Eye (tissue), 1 donor: ENCODE measurements at places on chromosomes 3 and 15.
A peak's percentile ranks its signal among the peaks of the same experiment; 100 is the strongest.

GRCh38 chr3:16186086-16186485 lies 11.6 kb downstream of the GALNT15 start:
- no peak for DNase-seq

DNA sequence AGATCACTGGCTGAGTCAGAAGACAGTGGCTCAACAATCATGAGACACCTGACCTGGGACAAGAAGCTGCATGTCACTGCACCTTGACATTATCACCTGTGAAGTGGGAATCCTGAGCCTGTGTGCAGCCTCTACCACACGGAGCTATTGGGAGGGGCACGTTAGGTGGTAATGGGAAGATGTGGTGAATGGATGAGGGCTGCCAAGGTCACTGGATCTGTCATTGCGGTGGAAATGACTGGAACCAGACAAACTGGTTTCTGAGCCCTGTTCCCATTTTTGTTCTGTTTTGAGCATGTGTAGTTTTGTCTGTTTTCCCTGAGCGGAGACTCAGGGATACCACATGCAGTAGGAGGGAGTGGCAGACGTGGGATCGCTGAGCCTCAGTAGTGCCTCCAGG lies 235.5 kb downstream of the OPA1 start:
- no peak for DNase-seq

DNA sequence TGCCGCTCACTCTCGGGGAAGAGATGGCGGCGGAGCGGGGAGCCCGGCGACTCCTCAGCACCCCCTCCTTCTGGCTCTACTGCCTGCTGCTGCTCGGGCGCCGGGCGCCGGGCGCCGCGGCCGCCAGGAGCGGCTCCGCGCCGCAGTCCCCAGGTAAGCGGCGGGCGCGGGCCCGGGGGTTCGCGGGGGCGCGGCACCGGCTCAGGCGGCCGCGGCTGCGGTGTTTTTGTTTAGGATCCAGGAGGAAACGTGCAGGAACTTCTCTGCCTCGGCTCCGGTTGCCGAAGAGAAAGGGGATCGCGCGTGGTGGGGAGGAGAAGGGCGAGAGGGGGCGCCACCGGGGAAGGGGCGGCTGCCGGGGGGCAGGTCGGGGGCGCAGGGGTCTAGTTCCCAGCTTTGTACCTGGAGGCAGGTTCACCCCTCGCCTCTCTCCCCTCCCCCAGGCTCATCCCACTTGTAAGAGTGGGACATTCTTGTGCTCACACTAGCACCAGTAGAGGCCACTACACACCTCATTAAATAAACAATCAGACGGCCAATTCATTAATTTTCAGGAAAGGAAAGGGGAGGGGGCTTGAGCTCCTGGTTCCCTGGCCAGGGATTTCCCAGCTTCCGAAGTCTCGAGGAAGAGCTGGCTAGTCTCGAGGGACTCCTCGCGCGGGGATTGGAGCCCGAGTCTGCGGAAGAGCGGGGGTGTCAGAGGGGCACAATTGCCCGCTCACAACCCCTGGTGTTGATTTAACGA lies 562 bp downstream of the NEO1 start:
- peak; percentile 92 for DNase-seq

- peak; percentile 74 for DNase-seq
These were observed 136.9 kb upstream of the PFN2 start for GRCh38 chr3:150107429-150108175.
